Regular cardiac myocyte (primary cell): ENCODE measurements at places on chromosomes 16 and 17. TPM values are rescaled to one million over a fixed set of nuclear protein-coding genes. Genes with fewer than 3 reads are reported as not detected.

The SLC52A1 gene
- 0.28 TPM in 1 of 2 replicates, not detected in the other for total RNA-seq

The NSF gene
- total RNA-seq, result 66.8 and 67.5 TPM in 2 replicates

The NPIPA8 gene
- total RNA-seq, result under 0.01 TPM in 1 of 2 replicates, not detected in the other

The SLC5A11 gene
- total RNA-seq, result not detected in 2 replicates

The RNF222 gene
- not detected in 2 replicates for total RNA-seq

The MYH1 gene
- total RNA-seq, result not detected in 2 replicates

The KRTAP4-4 gene
- total RNA-seq, result not detected in 2 replicates
